Cerebellum (tissue), 4 donors: ENCODE measurements at places on chromosomes 12 and 14. TPM values are rescaled to one million over a fixed set of nuclear protein-coding genes. Genes with fewer than 3 reads are reported as not detected.

Gene NKX2-1
- not detected for total RNA-seq

- DNase-seq = no peak
Observed at GRCh38 chr14:77151245-77151644, 9.7 kb upstream of the ZDHHC22 start.

- no peak for DNase-seq
Observed at GRCh38 chr12:72485017-72485701, 213.0 kb downstream of the TRHDE start.

- DNase-seq = no peak
Observed at GRCh38 chr12:110176745-110177144, 52.6 kb downstream of the IFT81 start.

Gene CLEC4D
- not detected for total RNA-seq
